ENCODE measurements at places on chromosomes 16 and 17.

DNA sequence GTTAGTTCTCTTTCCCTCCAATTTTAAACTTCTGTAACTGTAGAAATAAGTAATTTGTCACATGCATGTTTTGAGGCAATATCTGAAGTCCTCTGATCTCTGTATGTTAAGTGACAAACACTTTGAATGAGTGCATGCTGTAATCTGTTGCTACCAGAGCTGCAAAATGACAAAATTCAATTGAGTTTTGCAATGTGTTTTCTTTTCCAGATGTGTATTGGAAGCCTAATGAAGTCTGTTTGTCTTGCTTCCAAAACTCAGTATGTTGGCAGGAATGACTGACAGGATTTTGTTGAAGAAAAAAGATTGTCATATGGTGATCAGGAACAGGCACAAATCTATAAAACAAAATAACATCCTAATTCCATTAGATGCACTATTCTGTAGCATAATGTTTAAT is 561.6 kb upstream of the CDH8 start:
- DNase-seq, result no peak

- DNase-seq, result no peak
Observed at GRCh38 chr16:825341-826061, 25.0 kb upstream of the GNG13 start.

DNA sequence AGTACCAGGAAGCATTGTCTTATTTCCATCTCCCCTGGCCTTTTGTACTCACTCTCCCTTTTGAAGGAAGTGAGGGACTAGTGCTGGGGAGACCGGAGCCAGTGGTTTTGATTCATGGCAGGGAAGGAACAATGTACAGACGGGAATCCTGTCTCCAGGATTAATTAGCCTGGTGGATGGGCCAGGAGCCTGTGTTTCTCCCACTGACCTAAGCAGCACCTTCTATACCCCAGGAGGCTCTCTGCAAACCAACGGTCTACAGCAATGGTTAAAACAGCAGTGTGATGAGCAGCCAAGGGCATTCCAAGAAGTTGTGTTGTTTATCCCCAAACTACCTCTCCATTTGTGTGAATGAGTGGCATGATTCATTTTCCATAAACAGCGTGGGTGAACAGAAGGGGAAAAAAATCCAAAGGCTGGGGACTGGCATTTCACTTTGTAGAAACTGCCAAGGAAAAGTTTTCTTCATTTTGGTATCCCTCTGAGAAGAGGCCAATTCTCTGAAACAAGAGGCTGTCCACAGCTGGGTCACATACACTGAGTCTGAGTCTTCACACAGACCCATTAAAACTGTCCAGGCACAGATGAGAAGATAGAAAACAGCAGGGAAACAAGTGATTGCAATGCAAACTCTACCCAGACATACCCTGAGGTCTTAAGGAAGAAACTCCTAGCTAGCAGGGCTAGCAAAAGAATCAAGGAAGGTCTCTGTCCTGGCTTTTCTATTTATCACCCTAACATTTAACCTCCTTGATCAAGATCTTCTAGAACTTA is 18.1 kb downstream of the ANKFN1 start:
- no peak for DNase-seq

- DNase-seq, result peak; percentile 50
Observed at GRCh38 chr17:66715745-66716156, 119.2 kb upstream of the CACNG5 start.

GRCh38 chr16:27103954-27104353 is 37.2 kb downstream of the C16orf82 start:
- DNase-seq, result no peak

DNA sequence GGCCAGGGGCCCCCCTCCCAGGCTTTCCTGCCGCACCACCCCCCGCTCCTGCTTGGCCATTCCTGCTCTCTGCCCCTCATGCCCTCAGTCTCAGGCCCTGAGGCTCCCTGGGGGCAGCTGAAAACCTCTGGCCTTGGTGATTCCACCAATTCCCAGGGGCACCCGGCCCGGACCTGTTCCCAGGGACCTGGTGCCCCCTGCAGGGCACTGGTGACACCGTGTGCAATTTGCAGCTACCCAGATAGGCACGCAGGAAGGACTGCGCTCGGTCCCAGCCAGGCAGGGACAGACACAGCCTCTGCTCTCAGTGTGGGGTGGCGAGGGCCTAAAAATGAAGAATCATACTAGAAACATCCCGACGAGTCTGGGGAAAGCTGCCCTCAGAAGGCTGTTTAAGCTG is 13.4 kb downstream of the WFDC1 start:
- DNase-seq, result peak; percentile 16

- DNase-seq, result peak; percentile 35
Observed at GRCh38 chr16:23072769-23073549, 76.3 kb downstream of the USP31 start.

- no peak for DNase-seq
Observed at GRCh38 chr17:74444406-74444805, 12.5 kb downstream of the GPRC5C start.

DNA sequence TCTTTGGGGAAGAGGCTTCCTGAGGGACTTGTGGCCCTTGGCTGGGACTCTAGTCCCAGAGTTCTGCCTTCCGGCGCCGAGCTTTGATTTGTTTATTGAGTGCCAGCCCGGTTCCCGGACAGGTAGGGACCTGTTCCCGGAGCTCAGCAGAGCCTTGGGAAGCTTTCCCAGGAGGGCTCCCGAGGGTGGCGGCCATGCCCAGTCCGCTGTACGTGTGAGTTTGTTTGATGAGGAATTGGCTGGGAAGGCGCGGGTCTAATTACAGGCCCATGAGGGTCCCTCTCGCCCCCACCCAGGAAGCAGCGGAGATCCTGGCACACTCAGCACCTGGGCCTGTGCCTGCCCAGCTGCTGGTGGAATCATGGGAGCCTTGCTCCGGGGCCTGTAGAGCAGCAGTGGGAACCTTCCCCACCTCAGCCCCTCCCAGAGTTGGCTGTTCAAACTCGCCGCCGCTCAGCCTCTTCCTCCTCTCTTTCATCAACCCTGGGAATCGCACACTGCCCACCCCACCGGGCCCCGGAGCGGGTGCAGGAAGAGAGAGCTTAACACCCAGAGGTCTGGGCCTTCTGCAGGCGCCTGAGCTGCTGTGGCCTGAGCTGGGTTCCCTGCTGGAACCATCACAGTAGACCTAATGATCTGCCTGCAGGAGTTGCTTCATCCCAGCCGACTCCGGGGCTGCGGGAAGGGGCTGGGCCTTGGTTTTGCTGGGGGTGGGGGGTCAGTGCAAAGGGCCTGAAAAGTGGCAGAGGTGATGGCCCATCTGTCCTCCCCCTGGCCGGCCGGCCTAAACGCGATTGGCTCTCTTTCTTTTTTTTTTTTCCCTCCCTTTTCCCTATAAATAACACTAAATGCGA is 313.7 kb downstream of the SEC14L1 start:
- no peak for DNase-seq

- DNase-seq, result no peak
Observed at GRCh38 chr17:46060461-46060860, 61.4 kb downstream of the STH start.

- DNase-seq, result no peak
Observed at GRCh38 chr16:10878644-10879501, 1.9 kb downstream of the CIITA start.

GRCh38 chr17:10126616-10127501 is 71.5 kb downstream of the GAS7 start:
- DNase-seq, result peak; percentile 71

GRCh38 chr17:63549946-63550816 is at the start of gene DCAF7:
Gene DCAF7 (plus strand): TSS chr17:63550477. CDS start chr17:63550678, 201 bp downstream.
- DNase-seq, result peak; percentile 100

- DNase-seq, result no peak
Observed at GRCh38 chr16:23334457-23334853, 32.4 kb downstream of the SCNN1B start.

DNA sequence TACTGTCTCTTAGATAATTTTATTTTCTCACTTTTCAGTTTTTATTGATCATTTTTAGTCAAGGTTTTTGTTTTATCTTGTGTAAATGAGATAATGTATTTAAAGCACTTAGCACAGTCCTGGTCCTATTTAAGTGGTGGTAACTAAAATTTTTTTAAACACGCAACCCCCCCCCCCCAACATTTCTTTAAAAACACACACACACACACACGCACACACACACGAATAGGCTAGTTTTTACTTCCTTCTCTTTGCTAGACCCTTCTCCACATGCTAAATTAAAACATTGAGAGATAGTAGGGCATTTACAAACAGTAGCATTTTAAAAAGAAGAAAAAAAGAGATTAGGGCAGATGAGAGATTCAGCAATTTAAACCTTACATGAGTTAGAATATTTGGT is 5.0 kb downstream of the NFATC3 start:
- no peak for DNase-seq

DNA sequence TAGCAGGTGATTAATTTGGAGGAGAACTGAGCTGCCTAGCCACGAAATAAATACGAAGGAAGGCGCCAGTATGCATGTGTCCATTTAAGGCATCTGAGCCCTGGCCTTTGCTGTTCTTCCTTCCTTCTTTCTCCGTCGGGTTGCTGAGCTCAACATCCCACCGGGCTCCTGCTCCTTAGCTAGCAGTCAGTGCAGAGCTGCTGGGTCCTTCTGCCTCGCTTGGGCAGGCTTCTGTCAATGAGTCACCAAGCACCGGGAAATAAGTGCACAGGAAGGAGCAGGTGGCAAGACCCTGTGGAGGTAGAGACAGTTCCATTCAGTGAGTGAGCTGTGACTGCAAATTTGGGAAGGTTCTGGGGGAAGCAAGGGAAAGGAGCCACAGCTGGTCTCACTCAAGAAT is 120.7 kb downstream of the CCDC182 start:
- DNase-seq, result no peak

- no peak for DNase-seq
Observed at GRCh38 chr17:47654991-47655390, 5.3 kb downstream of the KPNB1 start.

GRCh38 chr16:2056681-2057407 is 9.1 kb downstream of the TSC2 start:
- DNase-seq, result no peak

- no peak for DNase-seq
Observed at GRCh38 chr16:85563515-85564276, 49.4 kb upstream of the GSE1 start.

DNA sequence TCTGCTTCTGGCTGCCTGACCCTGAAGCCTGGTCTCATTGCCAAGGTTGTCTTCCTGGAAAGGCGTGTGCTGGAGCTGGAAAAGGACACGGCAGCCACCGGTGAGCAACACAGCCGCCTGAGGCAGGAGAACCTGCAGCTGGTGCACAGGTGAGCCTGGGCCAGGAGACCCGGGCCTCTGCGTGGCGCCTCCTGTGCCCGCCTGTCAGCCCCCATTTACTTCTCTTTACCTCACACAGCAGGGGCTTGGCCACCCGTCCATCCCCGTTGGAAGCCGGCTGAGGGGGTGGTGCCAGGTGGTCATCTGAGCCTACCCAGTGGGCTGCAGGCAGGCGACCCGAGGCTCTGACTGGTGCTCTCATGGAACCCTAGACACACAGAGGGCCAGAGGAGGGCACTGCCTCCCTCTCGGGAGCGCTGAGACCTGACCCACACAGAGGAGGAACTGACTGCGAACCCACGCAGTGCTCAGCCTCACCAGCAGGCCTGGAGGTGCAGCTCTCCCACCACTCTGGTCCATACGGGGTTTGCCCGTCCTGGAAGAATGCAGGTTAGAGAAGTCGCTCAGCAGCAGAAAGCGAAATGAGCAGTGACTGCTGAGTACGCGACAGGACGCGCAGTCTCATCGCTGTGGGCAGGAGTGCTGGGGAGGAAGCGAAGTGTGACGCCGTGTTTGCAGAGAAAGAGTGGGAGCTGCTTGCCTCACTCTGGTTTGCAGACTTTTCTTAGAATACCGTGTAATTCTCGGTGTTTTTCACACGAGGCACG is 21.9 kb upstream of the CAPN15 start:
- DNase-seq, result no peak

- DNase-seq, result peak; percentile 50
Observed at GRCh38 chr16:66274335-66275110, 92.0 kb upstream of the CDH5 start.

DNA sequence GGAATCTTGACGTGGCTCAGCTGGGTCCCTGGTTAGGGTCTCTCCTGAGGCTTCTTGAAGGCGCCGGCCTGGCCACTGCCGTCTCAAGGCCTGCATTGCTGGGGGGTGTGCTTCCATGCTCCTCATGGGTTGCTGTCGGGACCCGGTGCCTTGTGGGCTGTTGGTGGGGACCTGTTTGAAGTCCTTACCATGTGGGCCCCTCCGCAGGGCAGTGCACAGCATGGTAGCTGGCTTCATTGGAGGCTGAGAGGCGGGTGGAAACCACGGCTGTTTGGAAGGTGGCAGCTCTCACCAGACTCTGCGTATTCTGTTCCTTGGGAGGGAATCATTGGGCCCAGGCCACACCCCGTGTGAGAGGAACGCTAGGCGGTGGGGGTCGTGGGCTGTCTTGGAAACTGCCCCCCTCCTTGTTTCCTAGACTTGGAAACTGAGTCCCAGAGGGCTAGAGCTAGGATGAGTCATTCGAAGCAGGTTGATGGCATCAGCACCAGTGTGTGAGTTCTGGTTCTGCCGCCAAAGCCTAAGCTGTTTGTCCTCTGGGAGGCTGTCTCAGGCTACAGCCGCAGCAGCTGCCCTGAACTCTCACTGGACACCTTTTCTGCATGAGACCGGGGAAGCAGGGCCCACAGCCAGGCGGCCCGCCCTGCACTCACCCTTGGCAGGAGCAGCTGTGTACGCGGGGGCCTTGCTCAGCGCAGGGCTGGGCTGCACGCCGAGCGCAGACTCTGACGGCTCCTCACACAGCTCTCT is 35.2 kb downstream of the ZNF750 start:
- DNase-seq, result peak; percentile 10

DNA sequence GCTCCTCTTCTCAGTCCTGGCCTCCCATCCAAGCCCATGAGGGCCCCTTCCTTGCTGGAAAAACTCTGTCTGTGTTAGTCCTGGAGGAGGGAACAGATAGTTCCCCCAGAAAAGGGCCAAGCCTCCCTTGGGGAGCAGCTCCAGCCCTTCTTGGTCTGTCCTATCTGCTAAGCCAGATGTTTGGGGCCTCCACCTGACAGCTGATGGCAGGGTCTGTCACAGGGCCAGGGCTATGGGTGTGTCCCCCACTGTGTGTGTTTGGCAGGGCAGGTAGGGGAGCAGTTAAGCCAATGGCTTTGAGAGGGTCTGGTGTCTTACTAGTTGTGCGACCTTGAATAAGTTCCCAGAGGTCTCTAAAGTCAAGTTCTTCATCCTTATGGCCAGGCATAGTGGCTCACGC is 13.6 kb upstream of the SLC4A1 start:
- DNase-seq, result no peak

DNA sequence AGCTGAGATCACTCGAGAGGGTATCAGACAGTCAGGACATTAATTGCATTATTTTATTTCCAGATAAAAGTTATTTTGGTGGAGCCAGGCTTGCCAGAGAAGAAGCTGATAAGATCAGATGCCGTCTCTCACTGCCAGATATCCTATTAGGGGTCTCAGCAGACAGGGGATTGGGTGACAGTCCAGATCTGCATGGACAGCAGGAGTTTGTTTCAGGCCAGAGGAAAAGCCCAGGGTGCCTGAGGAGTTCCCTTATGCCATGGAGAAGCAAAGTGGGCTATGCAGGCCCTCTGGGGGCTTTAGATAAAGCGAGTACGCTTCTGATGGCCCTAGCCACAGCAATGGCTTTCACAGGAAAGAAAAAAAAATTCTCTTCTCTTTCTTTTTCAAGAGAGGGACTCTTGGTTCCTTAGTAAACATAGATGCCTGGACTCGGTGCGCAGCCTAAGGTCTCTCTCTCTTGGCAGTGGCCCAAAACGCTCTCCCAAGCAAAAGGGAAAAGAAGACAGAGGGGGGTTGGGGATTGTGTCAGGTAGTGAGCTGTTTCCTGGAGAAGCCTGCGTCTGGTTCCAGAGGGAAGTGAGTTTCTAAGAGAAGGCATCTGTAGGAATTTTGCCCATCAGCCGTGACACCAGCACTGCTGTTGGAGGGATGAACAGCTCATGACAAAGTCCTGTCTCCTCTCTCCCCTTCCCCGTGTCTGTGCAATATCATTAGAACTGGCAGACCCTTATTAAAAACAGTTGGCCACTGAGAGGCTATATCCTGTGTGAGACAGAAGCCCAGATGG is 166.3 kb upstream of the FOXF1 start:
- peak; percentile 46 for DNase-seq

Data from fibroblast of skin of abdomen (primary cell).